ENCODE measurements at places on chromosomes 3 and 15.

- no peak for DNase-seq
Measured at GRCh38 chr3:8466526-8466925, 35.1 kb upstream of the LMCD1 start.

DNA sequence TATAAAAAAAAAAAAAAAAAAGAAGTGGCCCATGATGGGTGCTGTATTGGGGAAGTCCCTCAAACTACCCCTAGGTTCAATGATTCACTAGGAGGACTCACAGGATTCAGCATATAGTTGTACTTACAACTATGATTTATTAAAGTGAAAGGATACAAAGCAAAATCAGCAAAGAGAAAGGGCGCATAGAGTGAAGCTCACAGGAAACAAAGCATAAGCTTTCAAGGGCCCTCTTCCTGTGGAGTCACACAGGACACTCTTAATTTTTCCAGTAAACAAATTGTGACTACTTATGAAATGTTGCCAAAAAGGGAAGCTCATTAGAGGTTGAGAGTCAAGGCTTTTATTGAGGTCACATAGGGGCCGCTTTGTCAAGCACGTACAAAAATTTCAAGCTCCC, 153.7 kb upstream of the GAP43 start:
- DNase-seq: peak; percentile 10

- no peak for DNase-seq
Measured at GRCh38 chr3:50164984-50165909, 10.1 kb downstream of the SEMA3F start.

DNA sequence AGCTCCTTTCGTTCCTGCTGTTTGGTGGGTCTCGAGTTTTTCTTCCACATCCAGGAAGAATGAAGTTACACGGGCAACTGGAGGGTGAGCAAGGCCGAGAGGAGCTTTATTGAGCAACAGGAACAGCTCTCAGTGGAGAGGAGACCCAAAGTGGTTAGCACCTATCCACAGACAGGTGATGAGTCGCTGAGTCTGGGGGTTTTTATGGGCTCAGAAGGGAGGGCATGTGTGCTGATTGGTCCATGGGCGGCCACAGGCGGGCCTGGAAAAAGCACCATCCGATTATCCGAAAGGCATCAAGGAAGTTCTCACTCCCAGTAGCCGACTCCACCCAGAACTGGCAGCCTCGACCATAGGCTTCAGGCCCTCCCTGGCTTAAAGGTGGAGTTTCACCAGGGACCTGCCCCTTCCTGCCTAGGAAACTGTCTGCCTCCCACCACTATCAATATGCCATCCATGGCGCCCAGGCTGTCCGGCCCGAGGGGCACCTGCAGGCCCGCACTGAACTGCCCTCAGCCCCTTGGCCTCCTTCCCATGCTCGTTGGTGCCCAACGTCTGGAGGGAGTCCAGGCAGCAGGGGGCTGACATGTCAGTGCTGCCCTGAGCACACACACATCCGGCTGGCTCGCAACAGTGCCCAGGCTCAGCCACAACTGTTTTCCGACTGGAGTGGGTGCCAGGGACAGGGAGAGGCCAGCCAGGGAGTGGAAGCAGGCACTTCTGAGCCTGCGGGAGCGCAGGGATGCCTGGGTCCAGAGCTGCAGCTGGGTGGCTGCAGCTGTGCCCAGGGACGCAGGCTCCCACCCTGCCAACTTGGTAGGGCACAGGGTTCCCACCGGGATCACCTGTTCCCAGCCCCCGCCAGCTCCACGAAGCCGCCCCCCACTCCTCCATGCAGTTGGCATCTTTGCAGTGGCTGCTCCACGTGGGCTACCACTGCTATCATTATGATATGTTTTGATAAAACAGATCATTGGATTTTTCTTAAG, 170.2 kb downstream of the FNDC3B start:
- peak; percentile 82 for DNase-seq

DNA sequence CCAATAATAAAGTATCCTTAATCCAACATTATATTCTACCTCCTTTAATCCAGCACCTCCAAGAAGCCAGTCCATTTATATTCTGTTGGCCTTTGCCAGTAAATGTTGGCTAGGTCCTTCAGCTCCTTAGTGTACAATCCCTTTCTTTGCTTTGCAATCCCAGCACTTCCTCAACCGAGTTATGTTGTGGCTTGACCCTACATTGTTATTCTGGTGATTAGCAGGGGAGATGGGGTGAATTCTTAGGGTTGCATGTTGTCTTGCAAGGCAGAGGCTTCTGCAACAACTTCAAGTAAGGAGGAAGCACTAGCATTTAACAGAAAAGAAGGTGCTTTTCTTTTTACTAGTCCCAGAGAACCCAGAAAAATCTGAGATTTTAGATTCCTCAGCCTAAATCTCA, 127.2 kb downstream of the CD47 start:
- no peak for DNase-seq

GRCh38 chr3:157501863-157502262, 1.4 kb downstream of the VEPH1 start:
- no peak for DNase-seq

- DNase-seq: no peak
Measured at GRCh38 chr3:174336784-174337183, 522.4 kb upstream of the NAALADL2 start.

DNA sequence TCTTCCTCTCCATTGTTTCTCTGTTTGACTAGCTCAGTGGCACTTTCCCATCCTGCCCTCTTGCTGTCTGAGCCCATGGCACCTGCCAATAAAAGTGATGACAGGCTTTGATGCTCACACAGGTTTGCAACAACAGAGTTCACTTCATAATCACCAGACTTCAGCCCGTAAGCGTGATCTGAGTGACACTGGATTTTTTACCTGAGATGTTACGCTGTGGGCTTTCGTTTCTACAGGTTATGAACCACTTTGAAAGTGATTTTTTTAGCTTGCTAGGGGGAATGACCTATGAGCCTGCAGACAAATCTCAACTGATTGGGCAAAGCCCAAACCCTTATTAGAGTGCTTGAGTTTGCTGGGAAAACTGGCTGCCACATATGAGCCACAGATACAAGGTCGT, 173.9 kb upstream of the ICE2 start:
- DNase-seq: no peak

DNA sequence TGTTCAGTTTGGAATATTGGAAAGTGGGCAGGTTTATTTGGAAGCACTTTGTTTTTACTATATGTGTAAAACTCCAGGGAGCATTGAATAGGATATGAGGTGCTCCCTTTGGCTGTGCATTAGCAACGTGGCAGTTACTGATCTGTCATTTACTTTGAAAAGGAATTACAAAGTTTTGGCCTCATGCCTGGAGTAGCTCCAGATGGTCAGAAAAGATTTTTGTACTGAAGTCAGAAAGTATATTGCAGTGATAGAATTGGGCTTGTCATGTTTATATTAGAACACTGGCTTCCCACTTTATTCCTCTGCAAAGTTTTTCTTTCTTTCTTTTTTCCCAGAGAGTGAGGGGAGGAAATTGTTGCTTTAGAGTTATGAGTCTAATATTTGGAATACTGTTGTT, 26.1 kb downstream of the FNDC3B start:
- no peak for DNase-seq

DNA sequence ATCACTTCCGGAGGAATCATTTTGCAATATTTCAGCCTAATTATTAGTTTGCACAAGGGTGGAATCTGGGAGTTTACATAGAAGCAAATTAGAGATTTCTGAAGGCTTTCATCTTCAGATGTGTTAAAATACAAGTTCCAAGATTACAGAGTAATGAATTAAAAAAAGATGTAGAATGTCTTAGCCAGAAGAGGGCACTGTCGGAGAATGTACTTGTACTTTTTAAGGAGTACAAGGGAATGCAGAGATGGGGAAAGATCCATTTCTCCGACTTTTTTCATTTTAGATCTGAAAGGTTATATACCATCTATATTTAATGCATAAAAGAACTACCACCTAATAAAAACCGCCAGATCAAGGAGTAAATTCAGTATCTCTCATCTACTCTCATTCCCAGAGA, 43.1 kb upstream of the WDR5B start:
- DNase-seq: peak; percentile 39

GRCh38 chr3:155605571-155605970, 139.3 kb downstream of the PLCH1 start:
- no peak for DNase-seq

DNA sequence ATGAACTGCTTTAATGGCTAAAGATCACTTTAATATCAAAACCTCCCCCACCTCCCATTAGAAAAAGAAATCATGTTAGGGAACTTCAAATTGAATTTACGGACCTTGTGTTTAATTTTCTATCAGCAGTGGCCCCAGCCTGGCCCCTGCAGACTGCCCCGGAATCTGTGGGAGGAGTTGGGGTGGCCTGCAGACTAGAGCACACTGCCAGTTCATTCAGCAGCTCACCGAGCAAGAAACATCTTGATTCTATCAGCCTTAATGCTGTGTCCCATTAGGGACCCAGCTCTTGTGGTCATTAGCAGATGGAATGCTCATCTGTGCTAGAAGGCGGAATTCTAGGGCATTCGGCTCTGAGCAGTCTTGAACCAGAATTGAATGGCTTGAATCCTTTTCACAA, 54.2 kb downstream of the FLNB start:
- DNase-seq: peak; percentile 19

GRCh38 chr3:151016478-151016795, 43.9 kb upstream of the CLRN1 start:
- no peak for DNase-seq

DNA sequence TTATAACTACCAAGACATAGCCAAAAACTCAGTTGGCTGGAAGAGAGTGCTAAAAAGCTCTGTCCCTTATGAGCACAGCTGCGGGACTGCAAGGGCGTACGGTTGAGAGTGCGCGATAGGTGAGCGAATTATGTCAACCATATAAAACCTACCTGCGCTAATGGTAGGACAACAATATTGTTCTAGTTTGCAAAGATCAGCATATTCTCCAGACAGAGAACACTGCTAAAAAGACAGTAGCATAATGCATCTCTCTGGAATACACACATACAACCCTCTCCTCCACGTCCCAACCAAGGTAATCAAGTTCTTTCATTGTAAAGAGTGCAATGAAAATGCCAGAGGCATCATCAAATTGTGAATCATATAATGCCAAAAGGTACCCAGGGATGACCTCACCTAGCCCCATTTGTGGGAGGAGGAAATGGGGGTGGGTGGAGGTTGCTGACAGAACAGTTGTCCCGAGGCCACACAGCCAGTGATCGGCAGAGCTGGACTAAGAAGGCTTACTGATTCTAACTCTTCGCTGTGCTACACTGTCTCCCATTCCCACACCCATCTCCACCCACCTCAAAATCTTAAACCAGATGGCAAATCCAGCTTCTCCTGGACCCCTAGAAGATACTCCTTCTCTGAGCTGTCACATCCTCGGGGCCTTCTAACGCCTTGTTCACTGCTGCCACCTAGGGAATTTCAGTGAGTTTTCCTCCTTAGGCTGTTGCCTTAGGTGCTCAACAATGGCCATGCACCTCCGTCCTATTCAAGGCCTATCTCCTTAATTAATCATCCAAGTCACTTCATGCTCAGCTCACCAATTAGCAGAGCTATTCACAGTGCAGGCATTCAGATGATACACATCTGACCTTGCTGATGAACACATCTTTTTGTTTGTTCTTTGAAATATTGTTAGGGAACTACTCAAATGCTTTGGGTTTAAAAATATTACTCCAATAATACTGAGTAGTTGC, 60.7 kb downstream of the RPL22L1 start:
- peak; percentile 85 for DNase-seq

GRCh38 chr3:179088306-179088705, 16.7 kb upstream of the ZMAT3 start:
- DNase-seq: no peak

- no peak for DNase-seq
Measured at GRCh38 chr3:175737646-175738572, 878.8 kb downstream of the NAALADL2 start.

GRCh38 chr3:46913644-46914043, 36.1 kb downstream of the PTH1R start:
- peak; percentile 41 for DNase-seq

- DNase-seq: no peak
Measured at GRCh38 chr3:112776836-112777235, 69.8 kb downstream of the CD200R1L start.

DNA sequence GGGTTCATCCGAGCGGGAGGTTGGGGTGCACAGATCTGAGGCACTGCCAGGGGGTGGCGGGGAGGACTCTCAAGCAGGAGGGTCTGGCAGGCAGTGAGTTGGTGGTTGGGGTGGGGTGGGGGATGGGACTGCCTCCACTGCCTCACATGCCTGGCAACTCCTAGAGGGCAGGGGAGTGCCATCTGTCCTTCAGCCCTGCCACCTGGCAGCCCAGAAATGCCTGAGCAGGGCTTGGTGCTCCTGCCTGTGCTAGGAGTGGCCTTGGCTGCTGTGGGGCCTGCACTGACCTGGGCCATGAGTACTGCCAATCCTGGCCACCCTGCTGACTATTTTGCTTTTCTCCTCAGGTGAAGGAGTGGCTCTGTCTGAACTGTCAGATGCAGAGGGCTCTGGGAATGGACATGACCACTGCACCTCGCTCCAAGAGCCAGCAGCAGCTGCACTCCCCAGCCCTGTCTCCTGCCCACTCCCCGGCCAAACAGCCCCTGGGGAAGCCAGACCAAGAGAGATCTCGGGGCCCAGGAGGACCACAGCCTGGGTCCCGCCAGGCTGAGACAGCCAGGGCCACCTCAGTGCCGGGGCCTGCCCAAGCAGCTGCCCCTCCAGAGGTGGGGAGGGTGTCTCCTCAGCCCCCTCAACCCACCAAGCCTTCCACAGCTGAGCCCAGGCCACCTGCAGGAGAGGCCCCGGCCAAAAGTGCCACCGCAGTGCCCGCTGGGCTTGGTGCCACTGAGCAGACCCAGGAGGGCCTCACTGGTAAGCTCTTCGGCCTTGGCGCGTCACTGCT, 32.0 kb upstream of the APEH start:
- no peak for DNase-seq

GRCh38 chr3:39295184-39295775, 15.4 kb upstream of the CX3CR1 start:
- DNase-seq: no peak

GRCh38 chr3:133995264-133995663, 34.5 kb downstream of the SLCO2A1 start:
- no peak for DNase-seq

- no peak for DNase-seq
Measured at GRCh38 chr15:28921336-28921735, 35.6 kb downstream of the APBA2 start.

DNA sequence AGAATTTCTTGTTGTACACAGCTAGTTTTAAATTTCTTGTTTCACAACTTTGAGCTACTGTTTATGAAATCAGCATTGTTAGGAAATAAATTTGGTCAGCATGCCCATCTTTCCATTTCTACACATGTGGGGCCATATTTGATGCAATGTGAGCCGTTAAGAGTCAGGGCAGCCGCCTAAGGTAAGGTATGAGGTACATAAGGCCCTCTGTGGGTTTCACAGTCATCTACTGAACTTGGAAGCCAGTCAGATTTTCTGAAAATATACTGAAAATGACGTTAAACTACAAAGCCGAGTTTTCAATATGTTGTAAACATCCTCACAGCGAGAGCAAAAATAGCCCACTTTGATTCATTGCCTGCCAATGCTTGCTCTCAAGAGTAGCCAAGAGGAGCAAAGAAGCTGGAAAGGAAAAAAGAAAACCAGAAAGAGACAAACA, 94.7 kb upstream of the PDZRN3 start:
- DNase-seq: peak; percentile 26

DNA sequence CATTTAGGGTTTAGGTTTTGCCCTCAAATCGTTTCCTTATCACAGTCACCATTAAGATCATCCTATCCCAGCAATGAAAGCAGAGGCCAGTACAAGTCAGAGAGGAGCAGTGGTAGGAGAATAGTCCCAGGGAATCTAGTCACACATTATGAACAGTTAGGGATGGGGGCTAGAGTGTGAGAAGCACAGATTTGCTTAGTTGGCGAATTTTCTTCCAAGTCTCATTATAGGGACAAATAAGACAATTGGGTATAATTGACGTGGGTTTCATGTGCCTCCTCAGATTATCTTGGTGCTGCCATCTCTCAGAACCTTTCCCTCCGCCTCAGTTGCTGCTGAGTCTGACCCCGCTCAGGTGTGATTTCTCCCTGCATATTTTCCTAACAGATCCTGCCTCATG, 407.1 kb downstream of the SQOR start:
- DNase-seq: no peak

Data from H4 (cell line).